ENCODE measurements at places on chromosomes 2 and 18. TPM values are rescaled to one million over a fixed set of nuclear protein-coding genes. Genes with fewer than 3 reads are reported as not detected.

The ELOA2 gene
- total RNA-seq, result not detected

The GNLY gene
- total RNA-seq, result 4.3 TPM

The ST3GAL5 gene
- 94.3 TPM for total RNA-seq

The PPP4R3B gene
- 89.1 TPM for total RNA-seq

The SERPINB13 gene
- not detected for total RNA-seq

The COL4A3 gene
- total RNA-seq, result 43.9 TPM

The KIAA2012 gene
- not detected for total RNA-seq

The DYNAP gene
- not detected for total RNA-seq

The CPS1 gene
- total RNA-seq, result 0.17 TPM
